ENCODE measurements at places on chromosomes 7 and 10. TPM values are rescaled to one million over a fixed set of nuclear protein-coding genes. Genes with fewer than 3 reads are reported as not detected.
A peak's percentile ranks its signal among the peaks of the same experiment; 100 is the strongest.

DNA sequence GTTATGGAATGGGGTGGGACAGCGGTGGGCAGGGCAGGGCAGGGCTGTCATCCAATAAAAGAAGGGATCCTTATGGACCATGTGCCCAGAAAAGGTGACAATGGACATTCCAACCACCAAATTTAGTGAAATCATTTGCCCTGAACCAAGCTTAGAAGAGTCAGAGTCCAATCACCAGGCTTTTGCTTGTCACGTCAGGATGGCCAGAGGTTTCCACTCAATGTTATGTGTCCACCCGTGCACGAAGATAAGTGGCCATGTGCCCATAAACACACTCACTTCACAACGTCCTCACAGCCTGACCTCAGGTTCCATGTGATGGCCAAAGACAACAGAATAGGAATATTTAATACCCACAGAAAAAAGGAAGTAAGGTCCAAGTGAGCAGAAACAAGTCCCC, 36.6 kb upstream of the PLPP4 start:
- no peak for DNase-seq

DNA sequence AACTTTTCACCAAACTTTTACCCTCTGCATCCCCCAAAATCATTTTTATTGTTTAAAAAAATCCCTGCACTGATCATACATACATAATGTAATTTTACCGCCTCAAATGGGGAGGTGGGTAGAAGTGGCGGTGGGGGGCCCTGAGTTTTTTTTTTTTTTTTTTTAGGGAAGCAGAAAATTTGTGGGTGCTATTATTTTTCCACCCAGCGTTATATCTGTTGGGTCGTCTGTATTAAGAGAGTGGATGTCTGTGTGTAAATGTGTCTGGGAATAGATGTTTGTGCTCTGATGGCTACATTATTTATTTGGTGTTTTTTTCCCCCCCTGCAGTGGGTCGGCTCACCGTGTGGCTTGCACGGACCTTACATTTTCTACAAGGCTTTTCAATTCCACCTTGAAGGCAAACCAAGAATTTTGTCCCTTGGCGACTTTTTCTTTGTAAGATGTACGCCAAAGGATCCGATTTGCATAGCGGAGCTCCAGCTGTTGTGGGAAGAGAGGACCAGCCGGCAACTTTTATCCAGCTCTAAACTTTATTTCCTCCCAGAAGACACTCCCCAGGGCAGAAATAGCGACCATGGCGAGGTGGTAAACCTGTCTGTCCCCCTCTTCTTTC, 438 bp downstream of the ARID5B start:
- no peak for DNase-seq

DNA sequence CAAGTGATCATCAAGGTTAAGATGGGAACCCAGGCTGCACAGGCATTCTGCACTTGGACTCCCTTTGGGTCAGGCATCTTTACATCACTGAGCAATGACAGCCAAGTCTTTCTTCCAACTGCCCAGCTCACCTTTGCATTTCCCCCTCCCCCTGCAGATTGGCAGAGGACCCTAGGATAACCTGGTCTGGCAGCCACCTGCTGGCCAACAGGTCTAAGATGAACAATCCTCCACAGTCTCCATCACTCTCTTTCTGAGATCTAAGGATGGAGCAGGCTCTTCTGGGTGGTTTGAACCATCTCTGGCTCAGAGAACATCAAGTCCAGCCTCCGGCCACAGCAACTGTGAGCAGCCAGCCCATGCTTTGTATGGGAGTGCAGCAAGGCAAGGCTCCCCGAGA, 75.8 kb downstream of the RAB11FIP2 start:
- DNase-seq = no peak

- no peak for DNase-seq
Measured at GRCh38 chr10:20473023-20473760, 423.9 kb downstream of the NEBL start.

GRCh38 chr7:2357165-2357564, 2.5 kb downstream of the EIF3B start:
- peak; percentile 21 for DNase-seq

DNA sequence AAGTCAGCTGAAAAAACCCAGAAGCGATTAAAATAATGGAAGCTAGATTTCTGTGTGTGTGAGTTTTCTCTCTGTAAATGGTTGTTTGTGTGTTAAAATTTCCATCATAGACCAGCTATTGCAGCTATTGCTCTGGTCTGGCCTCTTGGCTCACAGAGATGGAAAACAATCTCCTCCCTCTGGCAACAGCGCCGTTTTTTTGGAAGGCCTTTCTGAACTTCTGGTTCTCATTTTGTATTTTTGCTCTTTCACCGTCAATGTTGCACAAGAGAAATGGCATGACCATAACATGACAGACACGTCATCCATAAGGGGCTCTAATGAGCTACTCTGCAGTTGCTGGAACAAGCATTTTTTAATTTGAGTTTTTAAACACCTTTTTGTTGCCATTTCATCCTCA, 91.0 kb downstream of the CUBN start:
- no peak for DNase-seq

DNA sequence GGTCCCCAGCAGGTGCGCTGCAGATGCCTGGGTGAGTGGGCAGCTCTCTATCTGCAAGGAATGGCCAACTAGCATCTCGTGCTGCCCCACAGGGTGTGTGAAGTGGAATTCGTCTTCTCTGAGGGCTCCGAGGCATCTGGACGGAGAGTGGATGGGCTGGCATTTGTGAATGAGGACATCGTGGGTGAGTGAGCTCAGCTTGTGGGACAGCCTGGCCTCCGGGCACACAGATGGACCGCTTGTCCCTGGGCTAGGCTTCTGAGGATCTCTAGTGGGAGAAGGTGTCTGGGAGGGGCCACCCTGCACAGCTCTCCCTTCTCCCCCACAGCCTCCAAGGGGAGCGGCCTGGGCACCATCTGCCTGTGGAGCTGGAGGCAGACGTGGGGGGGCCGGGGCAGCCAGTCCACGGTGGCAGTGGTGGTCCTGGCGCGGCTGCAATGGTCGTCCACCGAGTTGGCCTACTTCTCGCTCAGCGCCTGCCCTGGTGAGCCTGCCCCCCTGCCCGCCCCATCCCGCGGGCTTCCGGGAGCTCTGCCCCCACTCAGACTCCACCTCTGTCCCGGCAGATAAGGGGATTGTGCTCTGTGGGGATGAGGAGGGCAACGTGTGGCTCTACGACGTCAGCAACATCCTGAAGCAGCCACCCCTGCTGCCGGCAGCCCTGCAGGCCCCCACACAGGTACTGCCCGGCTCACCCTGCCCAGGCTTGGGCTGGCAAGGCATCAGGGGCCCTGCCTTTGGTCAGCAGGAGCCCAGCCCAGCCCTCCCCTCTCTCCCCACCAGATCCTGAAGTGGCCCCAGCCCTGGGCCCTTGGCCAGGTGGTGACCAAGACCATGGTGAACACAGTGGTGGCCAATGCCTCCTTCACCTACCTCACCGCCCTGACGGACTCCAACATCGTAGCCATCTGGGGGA, 6.3 kb downstream of the POLR2J start:
- DNase-seq = no peak

DNA sequence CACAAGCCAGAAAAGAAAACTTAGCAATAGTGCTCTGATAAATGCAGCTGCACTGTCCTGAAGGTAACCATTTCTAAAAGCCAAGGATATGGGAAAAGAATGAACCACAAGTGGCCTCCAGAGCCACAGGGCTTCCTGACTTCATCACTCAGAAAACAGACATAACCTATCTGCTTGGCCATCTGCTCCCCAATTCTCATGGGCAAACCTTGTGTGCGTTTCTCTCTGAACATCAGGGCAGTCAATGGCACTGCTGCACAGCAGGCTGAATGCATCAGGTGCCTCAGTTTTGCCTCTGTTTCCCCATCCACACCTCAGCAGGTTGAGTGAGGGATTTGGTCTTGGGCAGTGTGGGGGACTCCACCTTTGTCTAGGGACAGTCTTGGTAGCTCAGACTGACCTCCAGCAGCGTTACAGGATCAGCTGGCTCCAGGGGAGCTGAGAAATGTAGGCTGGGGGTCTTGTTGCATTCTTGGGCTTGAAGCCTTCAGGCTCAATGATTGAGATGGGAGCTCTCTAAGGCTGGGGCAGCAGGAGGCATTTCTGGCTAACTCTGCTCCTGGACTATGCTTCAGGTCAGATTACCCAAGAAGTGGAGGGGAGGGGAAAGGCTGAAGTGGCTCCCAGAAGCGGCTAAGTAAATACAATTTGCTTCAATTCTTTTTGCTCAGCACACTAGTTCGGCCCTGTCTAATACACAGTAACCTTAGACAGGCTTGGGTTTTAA, 23.6 kb upstream of the PDLIM1 start:
- no peak for DNase-seq

DNA sequence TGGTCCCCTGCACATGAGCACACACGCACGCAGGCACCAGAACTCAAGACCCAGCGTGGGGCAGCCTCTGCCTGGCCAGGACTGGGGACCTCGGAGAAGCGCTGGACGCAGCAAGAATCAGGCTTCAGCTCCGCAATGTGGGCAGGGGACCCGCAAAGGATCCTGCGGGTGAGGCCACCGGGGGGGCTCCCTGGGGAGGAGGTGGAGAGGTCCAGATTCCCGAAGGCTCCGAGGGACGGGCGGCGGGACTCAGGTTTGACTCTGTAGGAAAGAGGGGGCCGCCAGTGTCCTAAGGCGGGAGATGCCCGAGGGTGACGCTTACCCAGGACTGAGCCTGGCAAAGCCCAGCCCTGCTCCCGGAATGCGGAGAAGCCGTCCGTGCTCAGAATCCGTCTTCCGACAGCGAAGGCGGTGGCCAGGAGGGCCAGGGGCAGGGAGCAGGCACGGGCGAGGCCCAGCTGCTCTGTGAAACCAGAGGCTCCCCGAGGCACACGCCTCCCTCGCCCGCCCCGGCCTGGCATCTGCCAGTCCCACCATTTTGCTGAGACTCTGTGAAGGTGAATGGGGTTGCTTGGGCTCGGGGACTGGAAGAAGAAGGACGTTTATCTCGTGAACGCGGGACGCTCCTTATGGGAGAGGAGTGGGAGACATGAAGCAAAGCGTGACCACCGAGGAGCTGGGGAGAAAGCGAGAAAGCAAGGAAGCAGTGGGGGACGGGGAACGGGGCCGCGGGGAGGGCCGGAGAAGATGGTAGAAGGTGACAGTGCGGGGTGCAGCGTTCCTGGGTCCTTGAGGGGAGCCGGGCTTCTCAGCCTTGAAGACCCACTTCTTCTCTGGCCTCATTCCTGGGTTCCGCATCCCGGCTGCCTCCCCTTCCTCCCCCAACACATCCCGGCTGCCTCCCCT, 489.2 kb downstream of the PTPRN2 start:
- no peak for DNase-seq

- no peak for DNase-seq
Measured at GRCh38 chr7:30424506-30424905, 54.1 kb downstream of the NOD1 start.

DNA sequence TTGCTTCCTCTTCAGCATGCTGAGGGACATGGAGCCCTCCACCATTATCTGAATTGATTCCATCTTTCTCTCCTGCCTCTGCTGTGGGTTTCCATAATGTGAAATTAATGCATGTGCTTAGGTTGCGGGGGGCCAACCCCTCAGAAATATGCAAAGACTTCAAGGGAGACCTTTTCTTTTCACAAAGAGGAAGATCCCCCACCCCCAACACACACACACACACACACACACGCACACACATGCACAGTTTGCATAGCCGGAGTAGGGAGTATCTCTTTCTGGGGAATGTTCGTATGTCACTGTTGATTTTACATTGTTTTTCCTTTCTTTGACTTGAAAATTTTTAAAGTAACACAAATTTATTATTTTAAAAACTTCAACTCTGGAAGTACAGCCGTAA, 193.5 kb downstream of the MGMT start:
- DNase-seq = no peak

DNA sequence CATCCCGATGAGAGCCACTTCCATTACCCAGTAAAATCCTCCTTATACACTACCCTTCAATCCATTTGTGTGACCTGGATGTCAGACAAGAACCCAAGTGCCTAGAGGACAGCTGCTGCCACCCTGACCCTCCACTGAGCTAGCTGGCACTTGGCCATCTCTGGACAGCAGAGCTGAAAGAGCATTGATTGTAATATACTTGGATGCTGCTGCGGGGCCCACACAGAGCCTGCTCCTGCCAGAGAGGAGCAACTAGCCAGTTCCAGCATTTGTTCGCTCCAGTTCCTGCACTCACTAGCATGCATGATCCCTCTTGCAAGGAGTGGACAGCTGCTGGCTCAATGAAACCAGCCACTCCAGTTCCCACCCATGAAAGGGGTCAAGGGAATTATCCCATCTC, 8.4 kb upstream of the TMEM254 start:
- DNase-seq = no peak

- DNase-seq = no peak
Measured at GRCh38 chr10:122132331-122132755, 138.8 kb upstream of the BTBD16 start.

GRCh38 chr7:42035210-42035609, 201.8 kb downstream of the GLI3 start:
- DNase-seq = no peak

DNA sequence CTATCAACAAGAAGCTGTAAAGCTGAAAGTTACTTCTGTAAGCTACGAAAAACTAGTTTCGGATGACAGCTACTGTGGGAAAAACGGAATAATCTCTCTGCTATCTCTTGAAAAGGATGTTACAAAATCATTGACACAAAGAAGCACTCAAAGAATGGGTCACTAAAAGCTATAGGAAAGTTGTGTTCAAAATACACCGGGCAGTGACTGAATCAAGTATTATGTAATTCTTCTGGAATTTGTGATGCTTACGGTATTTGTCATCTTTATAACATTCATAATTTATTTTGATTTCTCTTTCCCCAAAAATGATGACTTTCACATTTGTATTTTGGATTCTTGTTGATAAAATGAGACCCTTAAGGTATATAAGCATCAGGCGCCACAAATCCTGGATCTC, 112.1 kb upstream of the KLF6 start:
- DNase-seq = peak; percentile 73

- DNase-seq = no peak
Measured at GRCh38 chr10:103476046-103476768, 2.8 kb downstream of the CALHM3 start.

Gene MYO1G
- total RNA-seq = 0.26 TPM

Gene SPDYE9
- not detected for total RNA-seq

Gene NPFFR1
- total RNA-seq = not detected

Gene SPDYE2B
- not detected for total RNA-seq

Gene HDAC9
- total RNA-seq = 12.1 TPM

Gene DNAJB9
- total RNA-seq = 85.0 TPM

Gene ST8SIA6
- 0.53 TPM for total RNA-seq

Gene C10orf71
- not detected for total RNA-seq

Measured in bronchial epithelial cell (primary cell).